ENCODE measurements at places on chromosomes 12 and 14. TPM values are rescaled to one million over a fixed set of nuclear protein-coding genes. Genes with fewer than 3 reads are reported as not detected.

DNA sequence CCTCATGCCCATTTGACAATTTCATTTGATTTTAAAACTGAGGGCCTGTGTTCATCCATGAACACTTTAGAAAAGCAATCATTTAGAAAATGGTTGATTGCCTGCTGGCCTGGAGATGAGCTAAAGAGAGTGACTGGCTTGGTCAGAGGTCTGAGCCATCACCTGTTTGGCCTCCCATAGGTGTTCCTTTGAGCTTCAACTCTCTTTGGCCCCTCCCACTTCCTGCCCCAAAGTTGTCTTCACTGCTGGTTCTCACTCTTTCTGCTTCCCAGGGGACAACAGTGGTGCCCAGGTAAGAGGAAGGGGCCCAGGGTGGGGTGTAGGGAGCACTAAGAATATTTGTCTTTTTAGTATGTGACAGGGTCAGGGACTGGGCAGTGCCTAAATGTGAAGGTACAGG, 4.9 kb upstream of the TCP11L2 start:
- DNase-seq = no peak

GRCh38 chr12:31973818-31974217, 14.6 kb downstream of the RESF1 start:
- no peak for DNase-seq

- DNase-seq = no peak
These were observed 36.0 kb downstream of the PRB3 start for GRCh38 chr12:11233532-11233931.

Gene AVPR1A
- total RNA-seq = 0.79 TPM

- DNase-seq = no peak
These were observed 62.8 kb upstream of the RFLNA start for GRCh38 chr12:124231980-124232653.

- DNase-seq = no peak
These were observed 17.4 kb downstream of the SGPP1 start for GRCh38 chr14:63710497-63710896.

DNA sequence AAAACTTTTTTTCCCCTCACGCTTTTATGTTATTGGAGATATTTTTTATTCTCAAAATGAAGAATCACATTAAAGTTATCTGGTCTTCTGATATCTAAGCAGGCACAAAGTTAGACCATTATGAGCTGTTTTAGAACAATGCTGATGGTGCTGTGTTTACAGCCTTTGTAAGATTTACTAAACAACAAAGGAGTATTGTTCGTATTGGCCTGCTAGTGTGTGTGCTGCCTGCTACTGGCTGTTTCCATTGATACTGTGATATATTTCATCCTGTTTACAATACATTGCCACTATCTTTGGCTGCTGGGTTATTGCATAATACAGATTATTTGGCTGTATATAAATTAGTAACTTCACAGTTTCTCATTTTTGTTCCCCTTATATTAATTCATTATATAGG, 220.8 kb downstream of the ITPR2 start:
- DNase-seq = no peak

GRCh38 chr12:51914034-51914923, 7.0 kb downstream of the ACVRL1 start:
- DNase-seq = peak; percentile 74

Gene TSPAN19
- total RNA-seq = 0.39 TPM

- no peak for DNase-seq
These were observed 176.0 kb downstream of the CHST11 start for GRCh38 chr12:104632724-104633201.

Gene NUBPL
- 17.1 TPM for total RNA-seq

Gene RPGRIP1
- 0.44 TPM for total RNA-seq

Measured in heart left ventricle (tissue), 16 donors.